Activated T-helper 1 cell treated with Interleukin-2 at 50 U/mL for 16 hours (primary cell): ENCODE measurements at places on chromosomes 3 and 15.

- DNase-seq, result no peak
Observed at GRCh38 chr3:119084371-119085069, 49.9 kb upstream of the IGSF11 start.

- DNase-seq, result no peak
Observed at GRCh38 chr3:117756563-117756962, 1047.0 kb downstream of the TUSC7 start.

GRCh38 chr15:88664151-88664778 is 25.4 kb downstream of the ISG20 start:
- DNase-seq, result no peak

GRCh38 chr3:195147649-195148080 is 123.3 kb downstream of the XXYLT1 start:
- no peak for DNase-seq

DNA sequence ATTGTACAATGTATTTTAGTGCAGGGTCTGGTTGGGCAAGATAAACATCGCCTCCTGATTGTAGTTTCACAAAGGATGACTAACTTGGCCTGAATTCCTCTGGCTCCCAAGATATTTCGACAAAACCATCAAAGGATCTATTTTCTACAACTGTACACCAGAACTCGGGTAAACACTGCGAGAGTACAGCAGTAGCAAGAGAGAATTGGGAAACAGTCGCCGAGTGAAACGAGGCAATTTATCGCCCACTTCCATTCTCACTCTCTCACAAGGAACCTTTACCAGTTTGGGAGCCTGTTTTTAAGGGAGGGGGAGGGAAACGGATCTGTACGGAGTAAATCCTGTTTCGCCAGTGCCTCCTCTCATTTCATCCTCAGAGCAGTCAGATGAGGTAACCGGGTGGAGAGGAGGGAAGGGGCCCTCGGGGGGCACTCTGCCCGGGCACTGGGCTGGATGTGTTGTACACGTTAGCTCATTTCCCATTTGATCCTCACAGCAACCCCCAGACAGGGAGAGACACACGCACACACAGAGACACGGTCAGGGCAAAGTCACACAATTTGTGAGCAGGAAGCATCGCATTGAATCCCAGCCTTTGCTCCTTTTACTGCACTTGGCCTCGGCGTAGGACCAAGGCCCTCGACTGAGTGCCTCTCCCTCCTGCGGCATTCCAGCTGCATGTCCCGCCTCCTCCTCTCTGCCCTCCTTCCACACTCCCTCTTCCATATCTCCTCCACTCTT is 120.1 kb downstream of the LIPC start:
- no peak for DNase-seq

DNA sequence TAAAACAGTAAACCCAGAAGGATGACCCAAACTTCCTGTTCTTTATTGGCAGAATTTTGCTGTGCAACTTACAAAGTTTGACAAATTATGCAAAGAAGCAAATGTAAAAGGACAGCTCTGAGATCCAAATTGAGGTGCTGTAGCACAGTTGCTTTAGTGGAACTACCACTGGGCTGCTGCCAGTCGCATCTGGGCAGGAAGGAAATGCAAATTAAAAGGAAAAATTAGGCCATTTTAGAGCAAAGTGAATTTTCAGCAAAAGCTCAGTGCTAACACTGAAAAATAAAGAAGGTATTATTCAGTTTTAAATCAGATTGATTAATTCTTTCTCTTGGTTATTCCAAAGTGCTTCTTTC is 104.5 kb downstream of the ZMAT3 start:
- no peak for DNase-seq

DNA sequence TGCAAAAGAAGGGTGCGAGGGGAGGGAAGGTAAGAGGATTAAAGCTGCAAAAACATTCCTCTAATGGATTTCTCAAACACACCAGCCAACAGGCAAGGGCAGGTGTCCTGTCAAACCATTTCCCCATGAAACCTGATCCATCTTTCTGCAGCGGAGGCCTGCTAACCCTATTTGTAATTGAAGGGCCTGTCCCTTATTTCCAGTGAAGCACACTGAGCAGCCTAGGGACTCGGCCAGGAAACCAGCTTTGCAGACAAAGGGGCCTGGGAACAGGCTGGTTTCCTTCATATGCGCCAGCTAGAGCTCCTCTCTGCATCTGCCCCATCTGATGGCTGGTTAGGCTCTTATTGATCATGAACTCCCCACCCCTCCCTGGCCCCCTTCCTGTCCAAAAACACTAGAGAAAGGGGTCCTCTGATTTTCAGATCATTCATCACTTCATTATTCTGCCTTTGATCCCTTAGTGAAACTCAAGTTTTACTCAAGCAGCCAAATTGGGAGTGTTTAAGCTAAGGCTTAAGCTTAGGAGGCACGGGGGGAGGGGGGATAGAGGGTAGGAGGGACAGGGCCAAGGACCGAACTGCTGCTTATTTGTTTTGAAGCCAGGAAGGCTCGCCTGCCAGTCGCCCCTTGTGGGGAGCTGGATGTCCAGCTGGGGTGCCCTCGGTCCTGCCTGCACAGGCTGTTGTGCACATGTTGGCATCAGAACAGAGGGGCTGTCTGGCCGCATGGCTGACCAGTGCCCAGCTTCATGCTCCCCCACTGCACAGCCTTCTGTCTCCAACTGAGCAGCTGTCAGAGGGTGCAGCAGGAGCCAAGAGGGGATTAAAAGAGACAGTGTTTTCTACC is 53.1 kb downstream of the BOC start:
- no peak for DNase-seq

DNA sequence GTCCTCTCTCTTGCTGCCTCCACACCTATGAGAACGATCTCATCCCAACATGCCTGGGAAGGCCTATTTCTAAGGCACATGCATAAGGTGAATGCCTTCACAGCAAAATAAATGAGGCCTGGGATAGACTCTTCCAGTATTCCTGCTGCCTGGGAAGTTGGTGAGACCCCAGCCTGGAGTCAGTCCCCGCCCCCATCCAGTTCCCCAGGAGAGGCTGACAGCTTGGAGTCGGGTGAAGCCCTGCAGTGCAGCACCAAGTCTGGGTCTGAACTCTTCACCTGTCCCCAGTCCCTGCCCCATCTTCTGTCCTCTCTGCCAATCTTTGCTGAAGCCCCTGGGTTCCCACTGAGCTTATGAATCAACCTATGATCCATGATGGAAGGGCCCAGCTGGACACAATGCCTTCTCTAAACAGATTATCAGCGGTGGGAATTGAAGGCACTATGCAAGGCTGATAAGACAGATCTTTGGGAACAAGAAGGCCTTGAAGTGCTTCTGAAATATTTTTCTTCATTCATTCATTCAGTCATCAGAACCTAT is 10.2 kb upstream of the APBA2 start:
- no peak for DNase-seq

- DNase-seq, result no peak
Observed at GRCh38 chr3:190224863-190225692, 97.2 kb downstream of the CLDN1 start.

DNA sequence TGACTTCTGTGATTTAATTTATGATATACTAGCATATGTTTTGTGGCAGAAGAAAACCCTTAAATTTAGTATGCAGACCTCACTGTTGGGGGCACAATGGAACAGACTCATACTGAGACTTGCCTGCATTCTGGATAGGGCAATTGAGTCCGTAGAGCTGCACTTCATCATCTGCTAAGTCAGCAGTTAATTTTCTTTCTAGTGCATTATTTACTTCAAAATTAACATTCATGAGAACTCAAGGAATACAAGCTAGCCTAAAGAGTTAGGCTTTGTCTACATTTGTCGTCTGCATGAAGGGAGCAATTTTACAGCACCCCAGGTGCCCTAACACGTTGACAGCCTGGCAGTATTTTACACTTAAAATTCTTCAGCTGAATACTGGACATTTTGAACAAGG is 345.5 kb downstream of the CHL1 start:
- no peak for DNase-seq

GRCh38 chr15:96349857-96350720 is 19.6 kb downstream of the NR2F2 start:
- DNase-seq, result no peak

- no peak for DNase-seq
Observed at GRCh38 chr3:51706788-51707731, at the start of gene GRM2. GRM2 (plus strand) TSS chr3:51707068; CDS start chr3:51708984, 1,916 bp downstream.

GRCh38 chr3:134007819-134008218 is 21.9 kb downstream of the SLCO2A1 start:
- no peak for DNase-seq

DNA sequence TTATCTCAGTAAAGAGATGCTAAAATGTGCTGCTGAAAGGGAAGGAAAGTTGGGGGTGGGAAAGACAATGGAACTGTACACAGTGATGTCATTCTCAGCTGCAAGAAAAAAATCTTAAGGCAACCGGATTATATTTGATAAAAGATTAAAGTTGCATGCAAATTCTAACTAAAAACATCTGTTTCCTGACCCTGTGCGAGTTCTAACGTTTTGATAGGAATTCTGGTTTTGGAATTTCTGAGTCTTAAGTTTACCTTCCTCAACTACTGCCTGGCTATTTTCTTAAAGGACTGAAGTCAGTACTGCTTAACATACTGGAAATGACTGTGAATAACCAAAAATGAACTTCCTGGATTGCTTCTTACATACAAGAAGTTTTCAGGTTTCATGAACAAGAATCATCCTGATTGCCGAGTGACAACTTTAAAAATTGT is 115.5 kb downstream of the SLC25A26 start:
- DNase-seq, result no peak

DNA sequence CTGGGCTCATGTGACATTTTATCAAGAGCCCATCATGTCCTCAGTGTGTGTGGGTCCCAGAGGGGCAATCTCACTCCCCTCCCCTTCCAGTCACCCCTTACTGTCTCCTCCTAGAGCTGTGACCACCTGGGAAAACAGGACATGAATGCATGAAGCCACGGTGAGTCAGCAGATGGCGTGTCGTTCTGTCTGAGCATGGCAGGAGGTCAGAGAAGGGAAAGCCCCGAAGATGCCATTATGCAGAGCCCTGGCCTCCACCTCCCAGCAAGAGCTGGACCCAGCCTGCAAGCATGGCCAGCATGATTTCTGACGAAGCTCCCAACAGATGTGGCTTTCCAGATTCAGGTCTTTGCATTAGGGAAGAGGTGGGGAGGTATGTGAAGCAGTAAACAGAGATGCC is 118.5 kb downstream of the TLE3 start:
- DNase-seq, result no peak

DNA sequence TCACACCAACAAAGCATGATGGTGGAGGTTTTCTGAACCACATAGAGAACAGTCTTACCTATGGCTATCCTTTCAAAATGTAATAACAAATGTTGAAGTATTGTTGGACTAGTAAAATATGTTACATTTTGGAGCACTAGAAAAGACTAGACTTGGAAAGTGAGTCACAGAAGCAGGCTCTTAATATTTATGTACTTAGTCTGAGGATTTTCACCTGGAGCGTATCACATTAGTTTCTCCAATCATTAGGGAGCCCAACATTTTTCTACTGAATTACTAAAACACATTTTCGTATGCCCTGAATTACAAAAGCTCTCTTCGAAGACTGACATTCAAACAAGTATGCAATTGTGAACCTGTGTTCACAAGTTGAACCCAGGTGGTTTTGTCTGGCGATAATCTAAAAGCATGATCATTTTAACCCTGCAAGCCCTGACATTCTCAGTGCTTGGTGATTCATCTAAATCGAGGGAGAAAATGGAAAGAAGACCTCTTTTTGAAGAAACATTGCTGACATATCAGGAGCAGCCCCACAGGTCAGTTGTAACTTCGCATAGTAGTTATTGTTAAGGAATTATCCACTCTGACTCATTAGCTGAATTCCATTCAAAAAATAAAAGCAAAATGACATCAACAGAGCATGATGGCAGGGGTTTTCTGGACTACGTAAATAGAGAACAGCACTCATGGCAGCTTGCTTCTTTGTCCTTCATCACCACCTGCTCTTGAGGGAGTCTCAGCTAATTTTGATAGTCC is 679.8 kb upstream of the NECTIN3 start:
- no peak for DNase-seq

DNA sequence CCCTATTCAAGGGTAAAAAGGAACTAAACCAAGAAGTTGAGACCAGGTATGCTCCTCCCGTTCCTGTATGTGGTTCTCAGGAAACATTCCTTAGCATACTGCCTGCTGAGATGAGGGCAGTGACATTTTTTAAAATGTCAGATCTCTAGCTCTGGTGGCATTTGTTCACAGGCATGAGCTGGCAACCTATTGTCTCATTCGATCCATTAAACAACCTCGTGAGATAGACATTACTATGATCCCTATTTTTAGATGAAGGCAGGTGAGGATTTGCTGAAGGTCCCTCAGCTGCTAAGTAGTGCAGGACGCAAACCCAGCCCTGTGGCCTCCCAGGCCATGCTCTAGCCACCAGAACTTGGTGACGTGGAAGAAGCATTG is 74.9 kb downstream of the SIDT1 start:
- no peak for DNase-seq

- no peak for DNase-seq
Observed at GRCh38 chr15:64895285-64896065, 16.2 kb upstream of the ANKDD1A start.

DNA sequence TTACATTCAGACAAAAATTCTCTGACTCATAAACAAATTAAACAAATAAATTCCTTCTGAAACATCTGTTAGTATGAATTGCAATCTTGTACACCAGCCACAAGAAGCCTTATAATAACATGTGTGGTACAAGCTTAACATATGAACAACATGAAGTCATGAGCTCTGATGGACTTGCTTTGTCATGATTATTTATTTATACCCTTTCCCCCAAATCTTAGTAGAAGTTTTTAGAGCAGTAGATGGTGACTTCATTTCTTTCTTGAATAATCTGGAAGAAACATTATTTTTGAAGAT is 633.4 kb downstream of the EPHA3 start:
- no peak for DNase-seq

GRCh38 chr3:135440746-135441145 is 524.8 kb upstream of the PPP2R3A start:
- no peak for DNase-seq

DNA sequence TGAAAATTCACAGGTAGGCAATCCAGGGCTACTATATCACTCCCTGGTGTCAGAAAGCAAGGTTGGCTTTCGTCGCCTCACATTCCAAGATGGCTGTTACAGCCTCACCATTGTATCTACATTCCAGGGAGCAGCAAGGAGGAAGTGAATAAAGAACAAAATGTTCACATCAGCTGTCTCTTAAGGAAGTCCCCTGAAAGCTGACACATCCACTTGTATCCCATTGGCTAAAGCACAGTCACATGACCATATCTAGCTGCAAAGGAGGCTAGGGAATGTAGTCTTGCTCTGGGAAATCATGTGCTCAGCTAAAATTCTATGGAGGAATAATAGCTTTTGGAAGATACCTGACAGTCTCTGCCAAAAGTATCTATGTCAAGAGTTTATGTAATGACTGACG is 12.8 kb upstream of the GATA2 start:
- no peak for DNase-seq
